ENCODE measurements at places on chromosomes 12 and 14.
A peak's percentile ranks its signal among the peaks of the same experiment; 100 is the strongest.

GRCh38 chr12:117967043-117967442, 1.7 kb downstream of the KSR2 start:
- DNase-seq, result no peak

GRCh38 chr12:71105956-71106355, 51.8 kb downstream of the TSPAN8 start:
- DNase-seq, result no peak

DNA sequence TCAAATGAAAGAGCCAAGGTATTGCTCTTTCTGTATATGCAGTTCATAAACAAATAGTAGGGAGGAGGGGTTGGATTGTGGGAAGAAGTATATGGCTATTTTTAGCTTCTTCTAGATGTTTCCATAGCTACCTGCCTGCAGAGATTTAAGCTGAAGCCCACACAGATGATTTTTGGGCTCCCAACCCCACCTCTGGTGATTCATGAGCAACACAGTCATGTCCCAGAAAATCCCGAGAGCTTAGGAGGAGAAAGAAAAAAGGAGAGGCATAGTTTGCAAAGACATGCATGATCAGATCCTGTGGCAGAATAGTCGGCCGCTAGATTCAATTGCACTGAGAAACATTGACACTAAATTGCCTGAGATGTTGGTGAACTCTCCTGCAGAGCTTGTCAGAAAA, 13.8 kb downstream of the TESPA1 start:
- no peak for DNase-seq

GRCh38 chr14:77181603-77182437, at the start of gene TMEM63C:
TSS of gene TMEM63C (plus strand) at chr14:77181798. CDS start at chr14:77218814, 37,016 bp downstream.
- DNase-seq, result no peak

DNA sequence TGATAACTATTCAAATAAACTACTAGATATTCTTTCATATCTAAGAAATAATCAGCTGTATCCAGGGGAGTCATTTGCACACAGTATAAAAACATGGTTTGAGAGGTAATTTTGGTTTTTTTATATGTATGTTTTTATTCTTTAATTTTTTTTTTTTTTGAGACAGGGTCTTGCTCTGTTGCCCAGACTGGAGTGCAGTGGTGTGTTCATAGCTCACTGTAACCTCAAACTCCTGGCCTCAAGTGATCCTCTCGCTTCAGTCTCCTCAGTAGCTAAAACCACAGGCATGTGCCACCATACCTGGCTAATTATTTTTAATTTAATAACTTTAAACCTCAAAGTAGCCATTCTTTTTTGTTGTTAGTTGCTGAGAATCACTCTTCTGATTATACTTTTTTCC, 1.8 kb downstream of the PRORP start:
- no peak for DNase-seq

GRCh38 chr14:101955695-101956161, 8.6 kb upstream of the DYNC1H1 start:
- DNase-seq, result no peak

- DNase-seq, result no peak
These were observed 380.2 kb downstream of the NAV3 start for GRCh38 chr12:78210894-78211302.

DNA sequence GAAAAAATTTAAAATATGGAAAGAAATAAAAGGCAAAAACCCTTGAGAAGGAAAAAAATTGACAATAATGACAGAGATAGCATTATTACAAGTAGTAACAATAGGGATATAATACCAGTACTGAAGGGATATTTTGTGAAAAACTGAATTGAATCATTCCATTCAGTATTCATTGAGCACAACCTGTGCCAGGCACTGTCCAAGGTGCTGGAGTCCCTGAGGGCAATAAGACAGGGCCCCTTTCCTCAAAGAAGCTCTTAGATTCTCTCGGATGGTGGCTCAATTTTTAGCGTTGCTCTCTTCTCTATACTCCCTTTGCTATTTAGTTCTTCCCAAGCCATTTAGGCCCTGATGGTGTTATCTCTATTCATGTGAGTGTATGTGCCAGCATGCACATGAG, 34.3 kb upstream of the GAS2L3 start:
- peak; percentile 60 for DNase-seq

DNA sequence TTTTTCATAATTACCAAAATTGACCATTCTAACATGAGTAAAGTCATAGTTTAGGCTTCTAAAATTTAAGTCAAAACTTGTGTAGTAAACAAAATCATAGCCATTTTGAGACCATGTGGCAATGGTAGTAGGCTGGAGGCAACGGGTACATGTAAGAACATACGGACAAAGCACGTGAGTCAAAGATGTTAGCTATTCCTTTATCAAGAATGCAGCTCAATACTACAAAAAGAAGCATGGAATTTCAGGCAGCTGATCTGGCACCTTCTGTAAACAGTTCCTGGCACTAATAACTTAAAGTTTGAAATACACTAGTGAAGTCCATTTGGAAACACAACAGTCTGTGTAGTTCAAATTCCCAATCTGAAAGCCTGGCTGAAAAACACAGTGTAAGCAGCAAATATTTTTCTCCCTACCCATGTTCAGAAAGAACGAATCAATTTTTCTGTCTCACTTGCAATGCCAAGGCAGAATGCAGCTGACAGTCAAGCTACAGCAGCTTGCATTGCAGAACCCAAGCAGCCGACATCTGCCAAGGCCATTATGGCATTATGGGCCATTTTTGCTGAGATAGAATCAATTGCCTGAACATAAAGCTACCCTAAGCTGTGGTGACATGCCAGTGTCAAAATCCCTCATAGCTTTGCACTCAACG, 29.3 kb downstream of the MYF5 start:
- DNase-seq, result no peak

DNA sequence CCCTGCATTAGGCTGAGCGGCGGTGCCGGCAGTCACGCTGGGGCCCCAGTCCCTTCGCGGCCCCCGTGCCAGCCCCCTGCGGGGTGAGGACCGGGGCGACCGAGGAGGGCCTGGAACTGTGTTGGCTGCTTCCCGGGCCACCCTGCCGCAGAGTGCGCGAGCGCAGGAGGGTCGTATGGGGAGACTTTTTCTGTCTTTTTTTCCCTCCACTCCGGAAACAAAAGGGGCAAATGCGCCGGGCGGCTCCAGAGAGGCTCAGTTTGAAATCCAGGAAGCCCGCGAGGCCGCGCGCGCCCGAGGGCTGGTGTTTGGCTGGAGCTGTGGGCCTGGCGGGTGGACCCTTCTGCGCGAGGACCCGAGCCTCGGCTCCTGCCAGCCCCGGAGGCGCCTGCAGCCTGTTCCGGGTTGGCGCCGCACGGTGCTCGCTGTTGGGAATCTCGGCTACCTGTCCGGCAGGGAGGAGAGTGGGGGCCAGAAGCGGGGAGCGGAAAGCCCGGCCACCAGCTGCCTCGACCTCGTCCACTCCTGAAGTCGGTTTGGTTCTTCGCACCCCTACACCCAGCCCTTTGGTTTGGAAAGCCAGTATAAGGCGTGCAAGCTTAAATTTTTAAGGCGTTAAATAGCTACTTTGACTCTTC, 638 bp downstream of the PLEKHG3 start:
- DNase-seq, result peak; percentile 72

DNA sequence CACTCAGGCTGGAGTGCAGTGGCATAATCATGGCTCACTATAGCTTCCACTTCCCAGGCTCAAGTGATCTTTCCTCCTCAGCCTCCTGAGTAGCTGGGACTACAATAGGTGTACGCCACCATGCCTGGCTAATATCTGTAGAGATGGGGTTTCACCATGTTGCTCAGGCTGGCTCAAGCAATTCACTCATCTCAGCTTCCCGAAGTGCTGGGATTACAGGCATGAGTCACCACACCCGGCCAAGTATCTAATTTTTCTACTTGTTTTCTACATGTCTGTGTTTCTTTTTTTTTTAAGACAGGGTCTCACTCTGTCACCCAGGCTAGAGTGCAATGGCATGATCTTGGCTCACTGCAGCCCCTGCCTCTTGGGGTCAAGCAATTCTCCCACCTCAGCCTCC, 119.7 kb upstream of the MED13L start:
- no peak for DNase-seq

DNA sequence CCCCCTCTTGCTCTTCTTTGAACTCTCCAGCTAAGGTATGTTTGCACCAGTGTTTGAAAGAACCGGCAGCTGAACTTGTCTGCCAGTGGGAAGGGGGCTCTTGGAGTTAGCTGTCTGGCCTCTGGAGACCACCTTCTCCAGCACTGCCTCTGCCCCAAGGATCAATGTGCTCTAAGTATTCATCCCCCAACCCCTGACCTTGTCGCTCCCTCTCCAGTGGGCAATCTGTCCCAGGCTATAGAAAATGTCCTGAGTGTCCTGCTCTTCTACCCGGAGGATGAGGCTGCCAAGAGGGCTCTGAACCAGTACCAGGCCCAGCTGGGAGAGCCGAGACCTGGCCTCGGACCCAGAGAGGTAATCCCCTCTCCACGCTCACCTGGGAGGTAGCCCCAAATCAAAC, 2.8 kb downstream of the P3H3 start:
- no peak for DNase-seq

GRCh38 chr12:50232771-50233209, 50.5 kb downstream of the LIMA1 start:
- no peak for DNase-seq

GRCh38 chr14:66070542-66071319, 415.4 kb upstream of the CCDC196 start:
- DNase-seq, result no peak

DNA sequence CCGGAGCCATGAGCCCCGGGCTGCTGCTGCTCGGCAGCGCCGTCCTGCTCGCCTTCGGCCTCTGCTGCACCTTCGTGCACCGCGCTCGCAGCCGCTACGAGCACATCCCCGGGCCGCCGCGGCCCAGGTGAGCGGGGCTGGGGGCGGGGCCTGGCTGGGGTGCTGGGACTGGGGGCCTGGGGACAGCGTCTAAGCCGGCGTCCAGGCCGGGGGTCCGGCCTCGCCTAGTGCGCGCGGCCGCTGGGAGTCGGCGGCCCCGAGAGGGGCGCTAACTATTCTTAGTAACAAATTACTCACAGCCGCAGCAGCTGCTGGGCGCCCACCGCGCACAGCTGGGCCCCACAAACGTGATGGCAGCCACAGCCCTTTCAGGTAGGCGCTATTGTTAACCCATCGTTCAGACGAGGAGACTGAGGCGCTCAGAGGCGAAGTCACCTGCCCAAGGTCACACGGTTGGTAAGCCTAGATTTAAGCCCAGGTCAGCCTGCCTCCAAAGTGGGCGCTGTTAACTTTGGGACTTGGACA, 374 bp downstream of the CYP46A1 start:
- DNase-seq, result no peak

GRCh38 chr14:32190673-32191072, 11.2 kb upstream of the RNU6-7 start:
- no peak for DNase-seq

GRCh38 chr12:643475-644302, 19.6 kb downstream of the NINJ2 start:
- DNase-seq, result peak; percentile 68

GRCh38 chr14:94522115-94522724, 13.0 kb upstream of the SERPINA12 start:
- no peak for DNase-seq

- DNase-seq, result no peak
These were observed 148.2 kb upstream of the LMNTD1 start for GRCh38 chr12:25701290-25701689.

DNA sequence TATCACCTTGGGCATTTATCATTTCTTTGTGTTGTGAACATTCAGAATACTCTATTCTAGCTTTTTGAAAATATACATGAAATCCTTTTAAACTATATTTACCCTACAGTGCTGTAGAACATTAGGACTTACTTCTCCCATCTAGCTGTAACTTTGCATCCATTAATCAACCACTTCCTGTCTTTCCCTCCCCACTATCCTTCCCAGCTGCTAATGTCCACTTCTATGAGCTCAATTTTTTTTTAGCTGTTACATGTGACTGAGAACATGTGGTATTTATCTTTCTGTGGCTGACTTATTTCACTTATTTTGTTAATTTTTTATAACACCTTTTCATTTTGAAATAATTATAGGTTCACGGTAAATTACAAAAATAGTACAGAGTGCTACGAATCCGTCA, 136.0 kb downstream of the LMNTD1 start:
- DNase-seq, result no peak

GRCh38 chr14:99628887-99629618, 15.9 kb upstream of the HHIPL1 start:
- DNase-seq, result peak; percentile 79

- DNase-seq, result no peak
These were observed 153.1 kb upstream of the FRMD6 start for GRCh38 chr14:51498411-51499227.

DNA sequence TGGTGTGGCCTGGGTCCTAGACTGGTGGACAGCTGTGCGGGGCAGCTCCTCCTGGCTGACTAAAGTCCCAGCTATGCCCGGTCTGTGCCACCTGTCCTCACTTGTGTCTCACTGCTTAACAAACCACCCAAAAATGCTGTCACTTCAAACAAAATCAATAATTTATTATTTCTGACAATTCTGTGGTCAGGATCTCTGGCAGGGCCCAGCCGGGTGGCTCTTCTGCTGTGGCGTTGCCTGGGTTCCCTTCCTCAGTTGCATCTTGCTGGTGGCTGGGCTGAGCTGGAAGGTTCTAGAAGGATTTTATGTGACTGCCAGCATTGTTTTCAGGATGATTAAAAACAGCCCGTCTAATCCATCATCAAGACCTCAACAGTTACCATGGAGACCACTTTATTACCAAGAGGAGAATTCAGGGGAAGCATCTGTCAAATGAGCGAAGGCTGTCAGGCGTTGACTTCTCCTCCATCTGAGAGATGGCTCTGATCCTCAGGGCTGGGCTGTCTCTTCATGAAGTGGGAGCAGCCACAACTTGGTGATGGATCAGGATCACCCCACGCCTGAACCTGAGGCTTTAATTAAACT, 280.6 kb upstream of the SFSWAP start:
- DNase-seq, result peak; percentile 35

DNA sequence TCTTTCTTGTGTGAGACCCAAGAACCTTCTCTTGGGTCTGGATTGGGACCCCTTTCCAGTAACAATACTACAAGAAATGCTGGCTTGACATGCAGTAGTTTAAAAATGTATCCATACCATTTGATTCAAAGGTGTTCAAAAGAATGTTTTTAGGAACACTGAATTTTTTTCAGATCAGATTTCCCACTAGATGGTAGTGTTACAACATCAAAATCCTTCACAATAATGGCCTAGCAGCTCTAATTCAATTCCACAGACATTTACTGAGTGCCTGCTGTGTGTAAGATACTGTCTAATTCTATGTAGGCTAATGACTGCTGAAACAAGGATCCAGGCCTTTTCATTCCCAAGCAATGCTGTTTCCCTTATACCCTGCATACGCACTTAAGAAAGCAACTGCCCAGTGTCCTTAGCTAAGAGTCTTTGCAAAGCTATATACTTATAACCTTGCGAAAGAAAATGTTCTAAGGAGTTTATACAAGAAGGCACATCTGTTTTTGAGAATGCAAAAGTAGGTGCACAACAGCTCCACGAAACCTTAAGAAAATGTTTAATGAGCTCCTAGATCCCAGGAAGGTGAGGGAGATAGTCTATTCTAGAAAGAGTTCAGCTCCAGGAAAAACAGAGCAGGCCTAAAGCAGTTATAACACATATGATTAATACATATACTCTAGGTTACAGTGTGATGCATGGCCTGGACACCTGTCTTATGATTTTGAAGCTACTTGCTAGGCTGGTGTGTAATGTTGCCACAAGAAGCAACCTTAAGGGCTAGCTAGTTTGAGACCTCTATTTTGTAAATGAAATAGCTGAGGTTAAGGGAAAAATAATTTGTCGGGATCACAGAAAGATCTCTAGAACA, 50.9 kb upstream of the PKP2 start:
- DNase-seq, result no peak

- DNase-seq, result no peak
These were observed 59.1 kb downstream of the TBC1D30 start for GRCh38 chr12:64883264-64884163.
